ENCODE measurements at places on chromosomes 2 and 18. TPM values are rescaled to one million over a fixed set of nuclear protein-coding genes. Genes with fewer than 3 reads are reported as not detected.

DNA sequence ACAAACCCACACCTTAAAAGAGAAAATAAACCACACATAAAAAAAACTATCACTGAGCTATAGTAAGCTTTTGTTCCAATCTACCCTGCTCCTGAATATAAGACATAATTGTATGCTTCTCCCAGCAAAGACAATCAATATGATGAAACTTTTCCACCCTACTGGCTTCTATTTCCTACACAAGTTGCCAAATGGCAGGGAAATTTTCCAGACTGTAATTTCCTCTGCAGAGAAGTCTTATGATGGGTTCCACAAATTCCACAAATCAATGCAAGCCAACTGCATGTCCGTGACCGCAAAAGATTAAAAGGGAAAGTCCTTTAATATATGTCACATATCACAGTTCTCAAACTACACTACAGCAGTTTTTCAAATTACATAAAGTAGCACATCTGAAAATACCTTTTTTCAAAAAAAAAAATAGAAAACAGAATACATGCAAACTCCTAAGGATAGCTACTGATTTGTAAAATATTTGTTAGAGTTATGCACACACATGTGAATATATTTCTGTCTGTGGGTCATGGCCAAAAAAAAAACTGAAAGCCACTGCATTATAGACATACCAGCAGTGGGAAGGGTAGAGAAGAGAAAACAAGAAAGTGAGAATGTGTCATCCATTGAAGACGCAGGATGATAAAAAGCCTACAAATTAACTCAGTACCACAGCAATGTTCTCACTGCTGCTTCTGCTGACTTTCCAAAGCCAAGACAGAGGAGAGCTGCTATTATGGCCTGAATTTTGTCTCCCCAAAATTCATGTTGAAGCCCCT, 61.4 kb downstream of the RPL31 start:
- no peak for DNase-seq

DNA sequence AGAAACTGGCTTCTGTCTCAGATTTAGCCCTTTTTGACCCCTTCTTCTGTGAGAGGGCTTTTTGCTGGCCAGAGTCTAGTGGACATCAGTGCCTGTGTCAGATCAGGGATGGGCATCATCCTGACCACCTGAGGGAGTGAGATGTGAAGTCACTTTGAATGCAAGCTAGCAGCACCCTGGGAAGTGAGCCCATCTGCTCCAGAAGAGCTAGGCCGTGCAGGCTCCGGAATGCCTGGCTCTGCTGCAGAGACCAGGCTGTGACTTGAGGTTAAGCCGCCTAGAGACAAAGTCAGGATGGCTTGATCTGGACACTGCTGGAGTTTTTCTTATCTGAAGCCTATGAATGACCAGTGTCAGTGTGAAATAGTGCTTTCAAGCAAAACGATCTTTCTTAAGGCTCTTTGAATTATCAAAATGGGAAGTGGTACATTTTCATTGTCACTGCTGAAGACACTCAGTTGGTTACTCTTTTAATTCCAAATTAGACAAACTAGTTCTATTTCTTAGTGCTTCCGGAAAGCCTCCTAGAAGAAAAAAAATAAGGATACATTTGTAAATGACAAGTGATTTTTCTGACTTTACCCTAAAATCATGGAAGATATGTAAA, 20.8 kb downstream of the DGUOK start:
- DNase-seq, result no peak

GRCh38 chr2:126886211-126886915, 12.3 kb upstream of the TEX51 start:
- DNase-seq, result peak; percentile 88

DNA sequence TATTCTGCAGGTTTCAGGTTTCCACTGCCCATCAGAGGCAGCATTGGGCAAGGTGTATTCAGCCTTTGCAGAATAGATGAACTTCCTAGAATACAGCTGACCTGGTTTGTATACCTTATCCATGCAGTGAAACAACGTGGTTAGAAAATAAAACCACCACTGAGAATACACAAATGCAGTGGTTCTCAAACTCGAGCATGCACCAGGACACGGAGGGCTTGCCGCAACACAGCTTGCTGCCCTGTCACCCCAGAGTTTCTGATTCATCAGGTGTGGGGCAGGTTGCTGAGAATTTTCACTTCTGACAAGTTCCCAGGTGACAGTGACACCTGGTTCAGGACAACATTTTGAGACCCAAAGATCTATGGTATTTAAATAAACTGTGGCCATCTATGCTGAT, 23.4 kb upstream of the C1D start:
- DNase-seq, result no peak

- peak; percentile 88 for DNase-seq
Measured at GRCh38 chr2:67840460-67841068, 222.2 kb downstream of the C1D start.

DNA sequence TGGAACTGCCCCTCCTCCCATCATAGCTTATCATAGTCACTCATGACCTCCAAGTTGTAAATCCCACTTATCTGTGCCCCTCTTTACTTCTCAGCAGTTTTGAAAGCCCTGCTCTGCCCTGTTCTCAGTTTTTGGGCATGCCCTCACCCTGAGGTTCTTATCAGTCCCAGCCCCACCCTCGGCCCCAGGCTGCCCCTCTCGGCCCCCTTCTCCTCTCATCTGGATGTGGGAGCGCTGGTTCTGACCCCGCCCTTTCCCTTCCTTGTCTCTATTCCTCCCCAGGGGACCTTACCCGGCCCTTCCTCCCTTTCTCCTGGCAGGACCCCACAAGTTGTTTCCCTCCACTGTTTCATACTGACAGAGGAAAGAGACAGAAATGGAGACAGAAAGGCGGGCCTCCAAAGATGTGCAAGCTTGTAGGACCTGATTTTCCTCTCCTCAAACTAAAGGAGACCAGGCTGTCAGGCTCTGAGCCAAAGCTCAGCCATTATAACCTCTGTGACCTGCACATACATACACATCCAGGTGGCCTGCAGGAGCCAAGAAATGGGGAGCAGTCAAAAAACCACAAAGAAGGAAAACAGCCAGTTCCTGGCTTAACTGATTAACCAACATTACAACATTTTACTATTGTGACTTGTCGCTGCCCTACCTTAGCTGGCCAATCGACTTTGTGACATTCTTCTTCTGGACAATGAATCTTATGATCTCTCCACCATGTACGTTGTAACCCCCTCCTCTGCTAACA, 171.0 kb upstream of the HS6ST1 start:
- peak; percentile 46 for DNase-seq

DNA sequence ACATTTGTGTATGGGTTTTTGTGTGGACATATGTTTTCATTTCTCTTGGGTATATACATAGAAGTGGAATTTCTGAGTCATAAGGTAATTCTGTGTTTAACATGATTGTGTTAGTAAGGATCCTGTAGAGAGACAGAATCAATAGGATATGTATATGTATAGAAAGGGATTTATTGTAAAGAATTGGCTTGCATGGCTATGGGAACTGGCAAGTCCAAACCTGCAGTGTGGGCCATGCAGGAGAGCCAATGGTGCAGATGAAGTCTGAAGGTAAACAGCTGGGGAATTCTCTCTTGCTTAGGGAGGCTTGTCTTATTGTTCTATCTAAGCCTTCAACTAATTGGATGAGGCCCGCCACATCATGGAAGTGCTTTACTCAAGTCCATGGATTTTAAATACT, 39.2 kb upstream of the IL1R2 start:
- no peak for DNase-seq

- no peak for DNase-seq
Measured at GRCh38 chr2:43201016-43201415, 25.4 kb downstream of the ZFP36L2 start.

BCL2 gene
- total RNA-seq, result 11.6 TPM

NETO1 gene
- total RNA-seq, result 0.56 TPM

MSGN1 gene
- total RNA-seq, result not detected

HOXD12 gene
- not detected for total RNA-seq

Data from posterior vena cava (tissue), 2 donors.